ENCODE measurements at places on chromosomes 16 and 17. TPM values are rescaled to one million over a fixed set of nuclear protein-coding genes. Genes with fewer than 3 reads are reported as not detected.

DNA sequence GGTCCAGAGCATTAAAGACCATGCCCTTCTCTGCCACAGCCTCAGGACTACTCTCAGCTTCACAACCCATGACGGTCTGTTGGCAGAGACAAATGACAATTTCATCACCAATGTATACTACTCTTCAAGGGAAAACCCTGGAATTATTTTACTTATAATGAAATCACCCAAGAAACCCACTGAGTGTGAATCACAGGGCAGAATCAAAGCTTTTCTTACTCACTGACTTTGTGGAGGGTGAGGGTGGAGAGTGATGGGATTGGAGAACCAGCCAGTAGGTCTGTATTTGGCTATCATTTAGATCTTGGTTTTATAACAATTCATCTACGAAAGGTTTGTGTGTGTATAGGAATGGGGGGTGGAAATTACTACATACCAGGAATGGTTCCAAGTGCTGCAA lies 442.6 kb downstream of the SHISA9 start:
- DNase-seq = no peak

DNA sequence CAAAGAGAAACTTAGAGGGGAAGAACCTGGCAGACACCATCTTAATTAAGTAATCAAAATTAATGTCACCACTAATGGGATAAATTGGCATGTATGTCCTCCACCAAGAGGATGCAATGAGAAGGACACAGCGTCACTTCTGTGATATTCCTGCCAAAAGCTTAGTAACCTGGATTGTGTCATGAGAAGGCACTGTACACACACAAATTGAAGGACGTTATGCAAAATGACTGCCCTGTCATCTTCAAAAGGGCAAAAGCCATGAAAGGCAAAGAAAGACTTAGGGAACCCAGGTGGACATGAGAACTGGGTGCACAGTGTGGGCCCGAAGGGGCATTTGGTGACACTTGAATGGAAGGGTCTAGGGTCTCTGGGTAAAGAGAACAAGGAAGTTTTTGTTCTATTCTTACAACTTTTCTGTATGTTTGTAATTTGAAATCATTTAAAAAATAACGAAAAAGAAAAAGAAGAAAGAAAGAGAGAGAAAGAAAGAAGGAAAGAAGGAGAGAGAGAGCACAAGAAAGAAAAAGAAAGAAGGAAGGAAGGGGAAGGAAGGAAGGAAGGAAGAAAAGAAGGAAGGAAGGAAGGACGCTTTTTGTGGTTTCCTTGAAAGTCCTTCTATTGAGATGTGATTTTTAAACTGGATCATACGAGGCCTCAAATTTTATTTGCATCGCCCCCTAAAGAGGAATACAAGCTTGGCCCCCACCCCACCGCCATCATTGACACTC lies 4.0 kb upstream of the APOH start:
- no peak for DNase-seq

- DNase-seq = no peak
These were observed 3.5 kb downstream of the LIMD2 start for GRCh38 chr17:63696381-63696961.

Gene KRTAP4-3
- not detected for total RNA-seq

DNA sequence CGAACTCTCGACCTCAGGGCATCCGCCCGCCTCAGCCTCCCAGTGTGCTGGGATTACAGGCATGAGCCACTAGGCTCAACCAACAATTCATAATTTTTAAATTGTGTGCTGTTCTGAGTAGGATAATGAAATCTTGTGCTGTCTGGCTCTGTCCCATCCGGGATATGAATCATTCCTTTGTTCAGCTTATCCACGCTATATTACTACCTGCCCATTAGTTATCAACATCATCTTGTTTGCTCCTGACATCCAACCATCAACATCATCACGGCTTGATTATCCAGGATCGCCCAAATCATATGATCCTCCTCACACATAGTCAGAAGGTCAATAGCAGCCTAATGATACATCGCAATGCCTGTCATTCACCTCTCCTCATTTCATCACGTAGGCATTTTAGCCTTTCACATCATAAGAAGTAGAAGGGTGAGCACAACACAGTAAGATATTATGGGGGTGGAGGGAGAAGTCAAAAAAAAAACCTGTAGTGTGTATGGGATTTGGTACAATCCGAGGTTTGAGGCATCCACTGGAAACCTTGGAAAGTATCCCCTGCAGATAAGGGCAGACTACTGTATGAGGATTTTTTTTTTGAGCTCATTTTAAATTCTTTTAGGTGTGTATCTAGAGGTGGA lies 77.0 kb upstream of the SIAH1 start:
- no peak for DNase-seq

DNA sequence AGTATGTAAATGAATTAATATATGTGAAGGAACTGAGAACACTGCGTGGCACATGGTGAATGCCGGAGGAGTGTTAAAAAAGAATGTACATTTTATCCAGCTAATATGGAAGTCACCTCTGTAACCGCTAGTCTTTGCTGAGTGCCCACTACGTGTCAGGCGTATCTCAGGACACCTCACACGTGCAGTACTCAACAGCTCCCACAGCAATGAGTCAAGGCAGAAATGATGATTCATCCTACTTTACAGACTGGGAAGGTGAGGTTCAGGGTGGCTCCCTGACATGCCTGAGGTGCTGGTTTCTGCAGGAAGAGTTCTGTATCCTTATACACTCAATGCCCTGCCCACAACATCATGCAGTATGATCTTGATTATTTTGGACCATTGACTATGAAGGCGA lies 487.0 kb downstream of the HAPSTR1 start:
- no peak for DNase-seq

Data from mesenteric fat pad (tissue), 1 donor.